ENCODE measurements at places on chromosomes 2 and 18.

- no peak for DNase-seq
Measured at GRCh38 chr18:79477711-79478483, 82.2 kb downstream of the NFATC1 start.

DNA sequence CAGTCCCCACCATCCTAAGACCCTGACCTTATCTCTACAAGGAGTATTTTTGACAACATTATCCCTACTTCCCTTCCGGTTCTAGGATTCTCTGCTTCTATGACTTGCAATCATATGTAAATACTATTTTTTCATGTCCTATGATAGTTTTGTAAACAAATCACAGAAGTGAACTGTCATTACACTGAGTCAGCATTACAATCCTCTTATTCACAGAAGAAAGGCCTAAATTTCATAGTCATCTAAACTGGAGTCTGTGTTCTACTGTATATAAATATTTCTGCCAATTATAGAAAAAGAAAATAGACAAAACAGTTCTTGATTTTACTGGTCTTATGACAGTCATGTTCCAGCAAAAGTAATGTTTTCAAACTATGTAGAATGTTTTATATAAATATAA, 265.1 kb downstream of the NCKAP5 start:
- DNase-seq: peak; percentile 48

GRCh38 chr2:29255004-29255403, 139.8 kb downstream of the CLIP4 start:
- no peak for DNase-seq

DNA sequence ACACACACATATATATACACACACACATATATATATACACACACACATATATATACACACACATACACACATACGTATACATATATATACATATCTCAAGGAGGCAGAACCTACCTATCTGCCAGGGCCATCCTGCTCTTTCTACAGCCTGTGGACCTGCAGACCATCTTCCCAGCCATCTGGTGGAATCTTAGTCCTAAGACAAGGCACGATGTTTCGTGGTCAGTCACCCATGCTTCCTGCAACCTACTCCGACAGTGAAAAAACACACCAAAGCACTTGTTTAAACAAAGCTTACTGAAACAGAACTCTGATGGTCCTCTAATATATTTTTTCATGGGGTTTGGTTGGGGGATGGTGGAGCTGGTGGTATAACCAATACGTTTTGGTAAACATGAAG, 164.2 kb upstream of the ZNF521 start:
- no peak for DNase-seq

DNA sequence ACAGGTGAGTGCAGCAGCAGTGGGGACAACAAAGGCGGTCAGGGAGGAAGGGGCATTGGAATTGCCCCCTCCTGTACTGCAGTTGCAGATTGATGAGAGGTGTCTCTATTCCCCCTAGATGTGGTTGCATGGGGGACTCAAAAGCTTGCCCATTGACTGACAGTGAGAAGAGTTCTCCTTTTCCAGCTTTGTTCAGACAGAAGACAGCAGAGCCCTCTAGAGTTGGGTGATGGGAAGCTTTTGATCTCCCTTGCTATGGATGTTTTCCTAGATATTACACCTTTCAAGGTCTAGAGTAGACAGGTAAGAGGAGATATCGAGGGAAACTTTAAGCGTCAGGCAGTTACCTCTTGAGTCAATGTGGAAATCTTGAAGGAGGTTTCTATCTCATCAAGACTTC, 2.9 kb downstream of the PROKR1 start:
- DNase-seq: no peak

DNA sequence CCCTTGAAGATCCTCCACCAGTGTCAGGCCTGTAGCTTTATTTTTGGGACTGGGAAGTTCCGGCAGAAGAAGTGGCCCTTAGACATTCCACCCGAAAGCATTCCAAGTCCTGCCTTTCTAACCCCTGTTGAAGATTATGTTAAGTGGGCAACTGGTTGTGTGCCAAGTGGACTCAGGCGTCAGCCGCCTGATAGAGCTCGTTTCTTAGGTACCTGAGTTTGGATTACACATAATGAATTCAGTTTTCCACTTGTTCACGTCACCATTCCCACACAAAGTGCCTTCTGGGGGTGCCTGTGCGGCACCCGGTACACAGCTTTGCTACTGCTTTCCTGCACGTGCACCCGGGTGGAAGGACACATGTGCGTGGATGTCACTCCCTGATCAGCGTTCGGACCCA, 156.5 kb downstream of the PTGR3 start:
- no peak for DNase-seq

GRCh38 chr2:226832061-226832460, 3.8 kb upstream of the RHBDD1 start:
- peak; percentile 4 for DNase-seq

GRCh38 chr2:76998704-76999103, 523.5 kb downstream of the LRRTM4 start:
- DNase-seq: peak; percentile 45

DNA sequence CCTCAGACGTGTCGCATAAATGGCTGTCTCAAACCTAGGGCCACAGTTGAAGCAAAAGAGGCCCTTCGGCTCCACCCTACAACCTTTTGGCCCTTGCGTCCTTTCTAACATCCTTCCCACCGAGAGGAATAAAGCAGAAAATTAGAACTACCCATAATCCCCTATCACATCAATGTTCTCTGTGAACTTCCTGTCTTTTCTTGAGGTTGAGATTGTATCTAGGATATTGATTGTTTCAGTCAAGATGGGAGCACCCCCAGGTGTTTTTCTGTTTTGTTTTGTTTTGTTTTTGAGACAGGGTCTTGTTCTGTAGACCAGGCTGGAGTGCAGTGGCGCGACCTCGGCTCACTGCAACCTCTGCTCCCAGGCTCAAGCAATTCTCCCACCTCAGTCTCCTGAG, 23.6 kb downstream of the INPP5D start:
- DNase-seq: no peak

DNA sequence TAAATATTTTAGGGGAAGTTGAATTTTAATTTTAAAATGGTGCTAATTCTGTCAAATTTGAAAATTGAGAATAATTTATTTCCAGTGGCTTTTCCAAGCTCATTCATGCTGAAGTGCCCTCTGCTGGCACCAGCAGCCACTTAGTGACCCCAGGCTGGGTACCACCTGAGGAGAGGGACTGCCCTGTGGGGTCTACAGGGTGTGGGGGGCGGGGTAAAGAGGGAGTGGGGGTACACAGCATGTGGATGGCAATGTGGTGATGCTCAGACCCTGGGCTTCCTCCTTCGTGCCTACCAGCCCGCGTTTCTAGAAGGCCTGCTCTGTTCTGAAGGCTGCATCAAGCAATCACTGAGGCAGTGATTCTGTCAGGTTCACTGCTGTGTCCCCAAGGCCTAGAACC, 45.1 kb upstream of the SCLY start:
- DNase-seq: no peak

GRCh38 chr2:105380432-105381100, 18.3 kb downstream of the FHL2 start:
- no peak for DNase-seq

GRCh38 chr18:9741793-9742523, 33.9 kb downstream of the RAB31 start:
- DNase-seq: peak; percentile 68

- DNase-seq: no peak
Measured at GRCh38 chr2:96404446-96405373, 69.1 kb downstream of the NCAPH start.

- DNase-seq: no peak
Measured at GRCh38 chr2:23423873-23424680, 39.1 kb downstream of the KLHL29 start.

- no peak for DNase-seq
Measured at GRCh38 chr2:1339388-1340140, 73.7 kb upstream of the TPO start.

DNA sequence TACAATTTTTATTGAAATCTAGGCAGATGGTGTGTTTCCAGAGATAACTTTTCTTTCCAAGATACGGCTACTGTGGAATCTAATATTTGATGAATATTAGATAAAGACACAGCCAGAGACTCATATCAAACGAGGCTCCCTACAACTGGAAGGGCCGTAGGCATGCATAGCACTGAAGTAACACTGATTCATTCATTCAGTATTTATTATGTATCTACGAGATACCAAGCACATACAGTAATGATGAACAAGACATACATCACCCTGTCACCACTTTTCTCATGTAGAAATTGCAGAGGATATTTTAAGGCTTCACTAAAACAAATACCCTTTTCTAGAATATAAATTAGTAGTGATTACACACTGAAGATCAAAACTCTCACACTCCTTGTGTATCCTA, 74.5 kb downstream of the KCTD18 start:
- DNase-seq: peak; percentile 80

DNA sequence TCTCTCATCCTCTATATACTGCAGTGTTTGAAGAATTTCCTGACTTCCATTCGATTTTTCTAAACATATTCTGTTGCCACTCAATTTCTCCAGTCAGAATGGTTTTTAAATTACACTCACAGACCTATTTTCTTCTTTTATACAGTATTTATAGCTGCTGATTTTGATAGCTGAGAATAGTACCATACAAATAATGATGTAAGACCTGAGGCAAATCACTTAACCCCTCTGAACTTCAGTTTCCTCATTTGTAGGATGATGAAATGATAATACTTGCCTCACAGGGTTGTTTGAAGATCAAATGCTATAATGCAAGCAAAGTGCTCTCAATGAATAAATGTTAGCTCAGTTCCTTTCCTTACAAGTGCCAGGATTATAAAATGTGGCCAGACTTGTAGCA, 241.8 kb downstream of the CPS1 start:
- no peak for DNase-seq

GRCh38 chr2:23414871-23415270, 29.9 kb downstream of the KLHL29 start:
- no peak for DNase-seq

- DNase-seq: no peak
Measured at GRCh38 chr2:119438726-119439284, 7.2 kb downstream of the TMEM37 start.

GRCh38 chr2:19690429-19690828, 211.4 kb downstream of the TTC32 start:
- DNase-seq: no peak

DNA sequence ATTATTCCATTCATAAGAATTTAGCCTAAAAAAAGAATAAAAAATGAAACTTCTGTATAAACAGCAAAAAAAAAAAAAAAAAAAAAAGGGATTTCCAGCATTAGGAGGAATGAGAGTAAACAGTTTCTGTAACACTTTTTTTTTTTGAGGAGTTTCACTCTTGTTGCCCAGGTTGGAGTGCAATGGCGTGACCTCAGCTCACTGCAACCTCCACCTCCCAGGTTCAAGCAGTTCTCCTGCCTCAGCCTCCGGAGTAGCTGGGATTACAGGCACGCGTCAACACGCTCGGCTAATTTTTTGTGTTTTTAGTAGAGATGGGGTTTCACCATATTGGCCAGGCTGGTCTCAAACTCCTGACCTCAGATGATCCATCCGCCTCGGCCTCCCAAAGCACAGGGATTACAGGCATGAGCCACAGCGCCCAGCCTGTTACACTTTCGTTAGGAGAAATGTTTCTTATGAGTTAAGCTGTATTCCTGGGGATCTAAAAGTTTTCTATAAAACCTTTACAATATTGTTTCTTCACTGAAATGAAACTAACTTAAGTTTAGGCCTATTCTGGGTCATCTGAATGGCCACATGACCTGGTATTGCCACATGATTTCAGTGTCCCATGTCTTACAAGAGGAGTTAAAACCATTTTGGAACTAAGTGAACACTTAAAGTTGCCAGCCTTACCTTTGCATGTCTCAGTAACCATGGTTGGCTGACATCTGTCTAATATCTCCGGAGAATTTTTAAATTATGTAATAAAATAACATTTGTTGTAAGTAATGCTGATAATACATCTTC, 17.5 kb downstream of the SMAD2 start:
- DNase-seq: no peak

DNA sequence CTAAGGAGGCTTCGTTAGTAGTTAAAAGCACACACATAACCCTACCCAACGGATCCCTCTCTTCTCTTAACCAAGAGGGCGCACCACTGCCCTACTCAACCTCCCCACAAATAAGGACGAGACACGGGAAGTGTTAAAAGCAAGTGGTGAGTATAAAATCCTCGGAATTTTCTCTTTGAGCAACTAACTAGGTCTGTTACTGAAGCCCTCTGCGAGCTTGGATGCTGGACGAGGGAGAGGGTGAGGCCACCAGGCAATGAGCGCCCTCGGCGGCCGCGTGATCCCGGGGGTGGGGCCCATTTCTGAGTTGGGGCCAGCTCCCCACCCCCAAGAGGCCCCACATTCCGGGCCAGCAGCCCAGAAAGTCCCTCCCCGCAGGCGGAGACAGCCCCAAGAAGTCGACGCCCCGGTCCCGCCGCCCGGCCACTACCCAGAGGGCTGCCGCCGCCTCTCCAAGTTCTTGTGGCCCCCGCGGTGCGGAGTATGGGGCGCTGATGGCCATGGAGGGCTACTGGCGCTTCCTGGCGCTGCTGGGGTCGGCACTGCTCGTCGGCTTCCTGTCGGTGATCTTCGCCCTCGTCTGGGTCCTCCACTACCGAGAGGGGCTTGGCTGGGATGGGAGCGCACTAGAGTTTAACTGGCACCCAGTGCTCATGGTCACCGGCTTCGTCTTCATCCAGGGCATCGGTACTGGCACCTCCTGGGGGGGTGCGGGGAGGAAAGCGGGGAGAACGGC, at the start of gene CYBRD1:
TSS of gene CYBRD1 (plus strand) at position 423 of the 736 bp plus-strand sequence. CDS start at position 495, 72 bp downstream.
- DNase-seq: peak; percentile 87

- no peak for DNase-seq
Measured at GRCh38 chr2:60570251-60570650, 16.8 kb upstream of the BCL11A start.

- no peak for DNase-seq
Measured at GRCh38 chr18:51522338-51522737, 324.9 kb upstream of the MEX3C start.

DNA sequence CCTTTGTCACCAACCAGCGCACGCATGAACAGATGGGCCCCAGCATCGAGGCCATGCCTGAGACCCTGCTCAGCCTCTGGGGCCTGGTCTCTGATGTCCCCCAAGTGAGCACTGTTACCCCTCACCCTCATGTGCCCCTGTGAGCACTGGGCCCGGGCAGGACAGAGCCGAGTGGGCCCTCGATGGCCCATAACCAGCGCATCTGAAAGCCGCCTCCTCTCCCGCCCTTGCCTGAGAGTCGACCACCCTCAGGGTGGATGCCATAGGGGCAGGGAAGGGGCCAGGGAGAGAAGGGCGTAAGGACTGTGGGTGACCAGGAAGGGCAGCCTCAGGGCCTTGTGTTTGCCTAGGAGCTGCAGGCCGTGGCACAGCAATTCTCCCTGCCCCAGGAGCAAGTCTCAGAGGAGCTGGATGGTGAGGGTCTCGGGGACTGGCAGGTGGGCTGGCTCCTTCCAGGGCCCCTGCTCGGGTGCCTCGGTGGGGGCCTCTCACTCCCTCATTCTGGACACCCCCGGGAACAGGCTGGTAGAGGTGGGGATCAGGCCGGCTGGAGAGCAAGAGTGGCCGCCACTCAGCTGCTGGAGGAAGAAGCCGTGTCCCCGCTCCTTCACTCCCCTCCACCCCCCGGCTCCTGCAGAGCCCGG, 2.1 kb downstream of the PROM2 start:
- no peak for DNase-seq

DNA sequence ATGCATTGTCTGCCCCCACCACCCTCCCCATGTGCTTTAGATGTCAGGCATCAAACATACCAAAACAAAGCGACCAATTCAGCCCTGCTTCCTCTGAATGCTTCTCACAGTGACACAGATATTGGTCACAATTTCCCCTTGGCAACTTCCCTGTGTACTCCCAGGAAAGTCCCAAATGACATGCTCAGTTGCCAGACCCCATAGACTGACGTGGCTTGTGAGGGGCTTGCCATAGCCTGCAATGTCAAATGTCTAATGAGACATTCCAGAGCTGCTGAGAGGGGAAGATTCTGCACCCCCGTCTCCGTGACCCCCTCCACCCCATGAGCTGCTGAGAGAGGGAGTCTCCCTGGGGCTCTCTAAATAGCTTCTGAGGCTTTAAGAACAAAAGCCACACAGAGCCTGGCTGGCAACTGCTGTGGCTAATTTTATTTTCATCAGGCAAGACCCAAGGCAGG, 47.3 kb downstream of the RFTN2 start:
- peak; percentile 15 for DNase-seq

Data from fibroblast of skin of right quadriceps (primary cell).